Nucleus accumbens (tissue), 56 donors: ENCODE measurements at places on chromosomes 4 and X.

DNA sequence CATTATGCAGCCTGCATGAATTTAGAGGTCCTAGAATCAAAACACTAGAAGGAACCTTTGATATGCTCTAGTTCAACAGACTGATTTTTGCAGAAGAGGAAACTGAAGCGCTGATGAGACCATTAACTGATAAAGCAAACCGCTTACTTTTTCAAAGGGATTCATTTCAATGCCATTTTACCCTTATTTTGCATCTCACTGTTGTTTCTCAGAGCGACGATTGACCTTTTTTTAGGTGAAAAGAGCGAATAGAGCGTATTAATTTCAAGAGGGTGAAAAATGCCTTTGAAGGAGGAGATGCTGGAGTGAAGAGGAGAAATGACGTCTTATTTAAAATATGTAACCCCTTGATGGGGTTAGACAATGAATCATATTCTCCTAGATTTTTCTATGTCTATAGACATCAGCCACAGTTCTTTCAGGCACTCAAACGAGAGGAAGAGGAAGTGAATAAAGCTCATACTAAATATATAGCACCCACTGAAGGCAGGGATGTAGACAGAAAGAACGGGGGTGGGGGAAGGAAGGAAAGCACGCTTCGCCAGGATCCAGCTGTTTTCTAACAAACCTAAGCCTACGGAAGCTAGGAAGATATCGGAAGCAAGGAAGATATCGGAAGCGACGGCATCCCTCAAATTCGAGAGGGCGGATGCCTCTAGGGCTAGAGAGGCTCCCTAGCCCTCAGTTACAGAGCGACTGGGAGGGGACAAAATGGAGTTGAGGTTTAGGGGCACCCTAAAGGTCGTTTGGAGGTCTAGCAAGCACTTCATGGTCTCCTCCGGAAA lies 848 bp downstream of the ACSL4 start:
- peak; percentile 2 for DNase-seq

GRCh38 chr4:176979416-176979815 lies 186.7 kb upstream of the VEGFC start:
- no peak for DNase-seq

DNA sequence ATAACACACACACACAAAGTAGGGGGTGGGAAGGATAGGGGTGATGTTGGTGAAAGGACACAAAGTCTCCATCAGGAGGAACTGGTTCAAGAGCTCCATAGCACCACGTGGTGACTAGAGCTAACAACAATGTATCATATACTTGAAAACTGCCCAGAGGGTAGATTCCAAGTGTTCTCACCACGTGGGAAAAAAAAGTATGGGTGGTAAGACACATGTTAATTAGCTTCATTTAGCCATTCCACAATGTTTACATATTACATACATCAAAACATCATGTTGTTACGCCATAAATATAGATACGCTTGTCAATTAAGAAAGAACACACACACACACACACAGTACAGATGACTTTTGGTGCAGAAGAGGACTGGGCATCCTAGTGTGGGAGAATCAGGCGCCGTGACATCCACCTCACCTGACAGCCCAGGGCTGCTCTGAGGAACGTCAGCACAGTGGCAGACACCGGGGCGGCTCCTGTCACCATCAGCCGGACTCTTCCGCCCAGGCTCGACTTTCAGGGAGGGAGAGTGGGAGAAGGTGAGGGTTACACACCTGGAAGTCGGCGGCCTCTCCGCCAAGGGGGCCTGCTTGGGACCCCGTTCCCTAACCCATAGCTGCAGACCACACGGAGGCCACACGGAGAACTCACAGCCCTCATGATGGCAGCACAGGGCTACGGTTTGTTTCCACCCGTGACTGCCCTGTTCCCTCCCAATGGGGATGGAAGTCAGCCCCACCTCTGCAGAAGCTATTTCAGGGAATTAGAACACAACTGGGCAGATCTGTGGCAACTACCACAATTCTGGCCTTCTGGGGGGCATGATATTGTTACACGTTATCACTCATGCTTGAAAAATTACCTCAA lies 31.8 kb upstream of the CENPU start:
- no peak for DNase-seq

DNA sequence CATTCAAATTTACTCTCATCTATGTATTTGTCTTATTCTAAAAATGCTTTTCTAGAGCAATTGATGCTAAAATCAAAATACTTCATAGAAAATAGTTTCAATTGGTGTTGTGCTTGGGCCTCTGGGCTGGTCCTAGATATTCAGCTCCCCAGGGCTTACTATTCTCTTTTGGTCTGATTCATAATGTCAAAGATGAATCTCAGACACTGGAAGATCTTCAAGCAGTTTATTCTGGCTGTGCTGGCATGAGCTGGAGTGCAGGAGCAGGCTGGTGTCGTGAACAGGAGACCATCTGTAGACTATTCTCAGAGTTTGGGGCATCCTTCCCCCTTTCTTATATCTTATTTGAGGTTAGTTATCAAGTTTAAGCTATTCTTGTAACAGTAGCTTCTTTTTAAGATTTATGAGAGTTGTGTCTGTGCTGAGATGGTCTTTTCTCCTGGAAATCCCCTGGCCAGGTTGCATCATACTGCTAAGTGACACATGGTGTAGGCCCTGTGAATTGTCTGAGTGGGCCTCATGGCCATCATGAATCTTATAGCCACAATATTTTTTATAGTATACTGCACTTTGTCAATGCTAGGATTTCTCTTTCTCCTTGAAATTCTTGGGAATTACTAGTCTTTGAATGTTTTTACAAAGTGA lies 1624.0 kb upstream of the IGFBP7 start:
- DNase-seq = no peak

- DNase-seq = no peak
Measured at GRCh38 chrX:139204898-139205667, 325.5 kb upstream of the F9 start.

GRCh38 chr4:10738826-10739489 lies 54.4 kb upstream of the CLNK start:
- DNase-seq = no peak

DNA sequence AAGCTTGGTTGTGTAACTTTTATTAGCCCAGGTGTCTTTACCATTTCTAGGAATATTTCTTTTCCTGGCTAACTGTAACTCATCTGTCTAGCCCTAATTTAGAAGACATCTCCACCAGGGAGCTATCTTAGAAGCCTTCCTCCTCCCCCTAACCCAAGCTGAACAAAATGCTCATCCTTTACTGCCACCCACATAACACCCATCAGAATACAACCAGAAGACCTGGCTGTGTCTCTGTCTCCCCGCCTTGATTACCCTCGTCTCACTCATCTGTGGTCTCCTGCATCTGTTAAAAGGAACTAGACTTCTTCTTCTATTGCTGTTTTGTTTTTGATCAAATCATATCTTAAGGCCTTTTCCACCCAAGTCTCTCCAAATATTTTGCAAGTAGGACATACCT lies 4.8 kb upstream of the TMEM154 start:
- no peak for DNase-seq

DNA sequence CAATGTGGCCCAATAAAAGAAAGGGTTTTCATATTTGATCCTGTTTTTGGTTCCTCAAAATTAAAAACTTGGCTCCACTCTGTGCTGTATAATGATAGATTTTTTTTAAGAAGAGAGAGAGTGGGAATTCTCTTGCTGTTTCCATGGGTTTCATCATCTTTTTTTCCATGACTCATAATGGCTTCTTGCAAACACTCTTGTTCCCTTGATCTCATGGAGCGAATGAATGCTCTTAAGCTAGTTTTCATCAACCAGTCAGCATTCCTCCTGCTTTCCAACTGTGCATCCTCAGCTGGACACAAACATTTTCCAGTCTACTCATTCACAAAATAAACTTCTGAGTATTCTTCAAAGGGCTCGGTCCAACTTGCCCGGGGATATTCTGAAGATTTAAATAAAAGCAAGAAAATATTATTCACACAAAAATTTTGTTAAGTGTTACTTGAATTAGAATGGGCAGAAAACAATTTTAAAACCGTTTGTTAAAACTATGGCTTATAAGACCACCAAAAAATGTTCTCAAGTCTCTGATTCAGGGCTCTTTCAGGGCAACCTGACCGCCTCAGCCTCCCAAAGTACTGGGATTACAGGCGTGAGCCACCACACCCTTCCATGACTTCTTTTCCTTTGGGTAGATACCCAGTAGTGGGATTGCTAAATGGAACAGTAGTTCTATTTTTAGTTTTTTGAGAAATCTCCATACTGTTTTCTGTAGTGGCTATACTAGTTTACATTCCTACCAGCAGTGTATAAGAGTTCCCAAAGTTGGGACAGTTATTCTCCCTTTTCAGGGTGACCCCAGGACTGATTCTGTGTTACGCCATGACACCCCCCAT lies 64.7 kb downstream of the TMEM156 start:
- DNase-seq = no peak

- DNase-seq = no peak
Measured at GRCh38 chrX:153909024-153909979, 4.8 kb downstream of the AVPR2 start.

DNA sequence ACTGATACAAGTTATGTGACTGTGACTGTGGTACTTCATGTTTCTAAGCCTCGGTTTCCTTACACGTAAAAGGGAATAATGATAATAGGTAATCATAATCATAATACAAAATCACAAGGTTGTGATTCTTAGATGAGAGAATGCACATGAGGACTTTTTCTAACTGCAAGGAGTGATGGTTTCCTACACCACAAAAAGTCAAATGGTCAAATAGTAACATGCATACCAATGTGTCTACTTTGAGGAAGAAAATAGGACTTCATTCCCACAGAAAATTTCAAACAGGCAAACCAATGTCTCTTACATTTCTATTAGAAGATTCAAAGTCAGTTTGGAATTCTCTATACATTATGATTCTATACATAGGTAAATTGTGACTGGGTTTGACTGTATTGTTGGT lies 368.7 kb upstream of the FTHL17 start:
- DNase-seq = no peak

DNA sequence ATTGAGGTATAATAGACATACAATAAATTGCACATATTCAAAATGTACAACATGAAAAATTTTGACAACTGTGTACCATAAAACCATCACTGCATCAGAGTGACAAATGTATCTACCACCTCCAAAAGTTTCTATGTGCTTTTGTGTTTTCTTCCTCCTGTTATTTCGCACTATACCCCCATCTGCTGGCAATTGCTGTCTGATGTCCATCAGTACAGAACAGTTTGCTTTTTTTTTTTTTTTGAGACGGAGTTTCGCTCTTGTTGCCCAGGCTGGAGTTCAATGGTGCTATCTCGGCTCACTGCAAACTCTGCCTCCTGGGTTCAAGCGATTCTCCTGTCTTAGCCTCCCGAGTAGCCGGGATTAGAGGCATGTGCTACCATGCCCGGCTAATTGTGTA lies 154.3 kb upstream of the GIMD1 start:
- DNase-seq = no peak

DNA sequence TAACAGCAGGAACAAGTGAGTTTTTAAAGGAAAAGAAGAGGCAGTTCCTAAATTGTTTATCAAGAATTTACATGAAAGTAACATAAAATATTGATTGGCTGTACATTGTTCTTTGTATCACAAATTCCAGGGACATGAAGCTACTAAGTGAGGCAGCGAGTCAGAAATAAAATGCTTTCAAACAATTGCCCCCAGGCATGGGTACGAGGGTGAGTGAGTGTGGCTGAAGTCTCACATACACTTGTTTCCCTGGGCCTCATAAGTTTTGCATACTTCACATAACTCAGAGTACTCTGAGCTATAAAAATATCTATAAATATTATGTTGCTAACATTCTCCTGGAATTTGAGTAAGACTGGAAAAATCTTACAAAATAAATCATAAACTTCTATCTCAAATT lies 511.6 kb upstream of the PRKX start:
- no peak for DNase-seq

- no peak for DNase-seq
Measured at GRCh38 chr4:108612365-108612764, 8.0 kb upstream of the RPL34 start.

DNA sequence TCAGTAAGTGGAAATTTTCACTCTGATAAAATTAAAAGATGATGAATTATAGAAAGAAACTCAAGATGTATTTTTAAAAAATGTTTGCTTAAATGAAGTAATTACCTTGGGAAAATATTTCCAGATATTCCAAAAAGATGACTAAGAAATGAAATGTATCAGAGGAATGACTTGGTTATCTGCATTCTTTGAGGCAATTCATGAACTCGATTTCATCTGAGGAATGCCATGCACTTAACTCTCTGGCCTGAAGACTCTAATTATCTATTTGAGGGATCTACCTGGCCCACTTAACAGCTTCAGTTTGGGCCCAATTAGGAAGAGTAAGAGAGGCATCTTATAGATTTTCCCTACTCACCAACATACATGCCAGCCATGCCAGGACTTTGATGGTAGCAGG lies 182.3 kb downstream of the INPP4B start:
- DNase-seq = no peak

DNA sequence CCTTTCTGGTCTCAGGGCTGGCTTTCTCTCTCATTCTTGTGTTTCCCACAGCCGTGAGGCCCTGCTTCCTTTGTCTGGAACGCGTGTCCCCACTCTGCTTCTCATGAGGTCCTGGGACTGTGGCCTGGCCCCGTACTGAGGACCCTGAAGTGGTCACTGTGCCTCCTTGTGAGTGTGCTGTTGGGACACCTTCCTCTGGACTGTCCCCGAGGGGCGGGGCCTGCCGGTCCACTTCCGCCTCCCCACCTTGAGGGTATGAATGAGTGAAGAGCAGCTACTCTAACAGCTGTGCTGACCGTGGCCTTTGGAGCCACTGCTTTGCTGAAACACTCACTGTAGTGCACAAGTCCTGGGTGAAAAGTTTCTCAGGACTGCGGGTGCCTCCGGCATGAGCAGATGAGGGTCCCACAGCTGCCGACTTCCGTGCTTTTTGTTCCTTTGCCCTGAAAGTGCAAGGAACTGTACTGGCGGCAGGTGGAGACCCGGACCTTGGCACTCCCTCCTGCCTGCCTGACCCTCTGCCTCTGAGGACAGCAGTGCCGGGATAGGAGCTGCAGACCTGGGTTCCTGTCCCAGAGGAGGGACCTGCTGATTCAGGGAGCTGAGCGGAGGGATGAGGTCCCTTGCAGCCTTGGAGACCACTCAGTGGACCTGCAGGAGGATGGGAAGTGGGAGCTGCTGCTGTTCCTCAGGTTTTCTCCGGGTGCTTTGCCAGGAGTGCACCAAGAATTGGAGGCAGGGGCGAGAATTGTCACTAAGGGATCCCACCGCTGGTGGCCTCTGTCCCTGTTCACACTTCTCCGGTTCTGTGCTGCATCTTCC lies 38.0 kb downstream of the HTT-AS start:
- DNase-seq = no peak

DNA sequence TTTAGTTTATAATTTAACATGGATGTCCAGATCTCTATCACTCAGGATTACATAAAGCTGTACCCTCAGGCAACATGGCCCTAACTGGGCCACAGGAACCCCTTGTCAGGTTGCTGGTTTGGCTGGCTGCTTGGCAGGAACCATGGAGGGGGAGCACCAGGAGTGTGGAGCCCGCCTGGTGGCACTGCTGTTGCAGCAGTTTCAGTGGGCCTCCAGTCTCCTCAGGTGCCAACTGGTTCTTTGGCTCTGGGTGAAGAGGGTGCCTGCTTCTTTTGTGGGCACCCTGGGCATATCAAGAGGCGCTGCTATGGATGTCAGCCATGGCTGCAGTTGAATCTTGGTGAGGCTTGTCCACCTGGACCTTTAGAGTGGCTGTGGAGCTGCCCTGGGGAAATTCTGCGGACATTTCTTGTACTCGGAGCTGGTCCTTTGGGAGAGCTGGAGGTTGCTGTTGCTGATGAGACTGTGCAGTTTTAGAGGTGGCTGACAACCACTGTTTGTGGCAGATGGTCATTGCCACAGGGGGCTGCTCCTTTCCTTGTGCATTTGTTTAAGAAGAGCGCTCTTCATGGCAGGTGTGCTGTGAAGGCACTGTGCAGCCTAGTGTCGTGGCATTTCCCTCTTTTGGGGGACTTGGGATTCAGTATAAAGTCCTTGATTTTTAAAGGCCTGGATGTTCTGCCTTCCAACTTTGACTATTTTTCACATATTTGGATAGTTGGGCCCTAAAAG lies 10.3 kb upstream of the SMIM14 start:
- no peak for DNase-seq
